ENCODE measurements at places on chromosomes 3 and 15.
A peak's percentile ranks its signal among the peaks of the same experiment; 100 is the strongest.

DNA sequence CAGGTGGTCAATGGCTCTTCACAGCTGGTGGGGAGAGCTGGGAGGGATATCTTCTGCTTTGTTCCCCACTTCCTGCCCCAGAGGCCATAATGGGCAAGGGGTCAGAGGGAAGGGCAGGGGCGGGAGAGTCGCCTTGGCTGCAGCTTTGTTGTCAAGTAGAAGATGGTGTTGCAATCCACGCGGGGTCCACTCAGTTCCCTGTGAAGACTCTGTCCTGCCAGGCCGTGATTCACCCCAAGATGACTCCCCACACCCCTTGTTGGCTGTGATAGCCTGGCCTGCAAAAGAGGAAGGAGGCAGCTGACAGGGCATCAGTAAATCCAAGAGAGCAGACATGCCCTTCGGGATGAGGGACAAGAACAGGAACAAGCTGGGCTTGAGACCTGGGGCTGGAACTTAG is 6.9 kb downstream of the GALNT15 start:
- DNase-seq, result no peak

GRCh38 chr3:173371848-173372487 is 25.6 kb upstream of the NLGN1 start:
- peak; percentile 22 for DNase-seq

GRCh38 chr15:100642213-100642949 is 40.0 kb downstream of the ASB7 start:
- no peak for DNase-seq

- DNase-seq, result no peak
Measured at GRCh38 chr3:59935025-59935424, 885.2 kb upstream of the CFAP20DC start.

GRCh38 chr15:76217029-76217881 is 94.0 kb downstream of the ETFA start:
- no peak for DNase-seq

DNA sequence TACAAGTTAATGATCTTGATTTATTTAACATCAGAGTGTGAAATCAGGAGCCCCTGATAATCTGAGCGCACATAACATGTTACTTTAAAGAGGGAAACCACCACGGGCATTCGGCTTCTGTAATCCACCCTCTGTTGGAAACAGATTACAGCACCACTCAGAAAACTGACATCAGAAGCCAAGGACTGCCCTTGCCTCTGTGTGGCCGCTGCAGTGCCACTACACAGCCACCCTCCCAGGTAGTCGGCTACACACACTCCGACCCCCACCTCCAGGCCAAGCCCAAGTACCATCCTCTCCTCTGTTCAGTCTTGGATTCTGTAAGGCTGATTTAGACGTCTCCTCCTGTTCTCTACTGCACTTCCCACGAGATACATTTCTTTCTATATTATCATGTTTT is 251.7 kb downstream of the GABRB3 start:
- no peak for DNase-seq

GRCh38 chr3:102484363-102484762 is 49.5 kb downstream of the ZPLD1 start:
- no peak for DNase-seq

GRCh38 chr3:72426618-72427397 is 421.4 kb downstream of the SHQ1 start:
- no peak for DNase-seq

- DNase-seq, result no peak
Measured at GRCh38 chr3:126394179-126394976, at the start of gene CFAP100. TSS of gene CFAP100 (plus strand) at chr3:126394909. CDS start at chr3:126396001, 1,092 bp downstream.

All from hematopoietic multipotent progenitor cell treated with erythropoietin and hydrocortisone succinate and interleukin-3 and kit ligand, for 8 days (in vitro differentiated cells).